Retinal pigment epithelial cell (primary cell): ENCODE measurements at places on chromosomes 1 and 21.

DNA sequence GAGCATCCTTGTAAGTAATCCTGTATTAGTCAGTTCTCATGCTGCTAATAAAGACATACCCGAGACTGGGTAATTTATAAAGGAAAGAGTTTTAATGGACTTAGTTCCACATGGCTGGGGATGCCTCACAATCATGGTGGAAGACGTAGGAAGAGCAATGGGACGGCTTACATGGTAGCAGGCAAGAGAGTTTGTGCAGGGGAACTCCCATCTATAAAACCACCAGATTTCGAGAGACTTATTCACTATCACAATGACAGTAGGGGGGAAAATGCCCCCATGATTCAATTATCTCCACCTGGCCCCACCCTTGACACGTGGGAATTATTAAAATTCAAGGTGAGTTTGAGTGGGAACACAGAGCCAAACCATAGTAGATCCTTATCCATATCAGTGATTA lies 124.7 kb downstream of the HIVEP3 start:
- DNase-seq, result no peak

GRCh38 chr1:179095924-179096323 lies 14.1 kb downstream of the TOR3A start:
- no peak for DNase-seq

- no peak for DNase-seq
Observed at GRCh38 chr1:236253918-236254637, 27.7 kb downstream of the ERO1B start.

GRCh38 chr1:203126151-203126865 lies 1.2 kb upstream of the ADORA1 start:
- DNase-seq, result no peak

- DNase-seq, result peak; percentile 25
Observed at GRCh38 chr1:101388904-101389546, 152.2 kb downstream of the S1PR1 start.

- DNase-seq, result no peak
Observed at GRCh38 chr1:195704028-195704427, 904.2 kb downstream of the KCNT2 start.

GRCh38 chr21:24671901-24672300 lies 935.4 kb downstream of the MRPL39 start:
- DNase-seq, result no peak

DNA sequence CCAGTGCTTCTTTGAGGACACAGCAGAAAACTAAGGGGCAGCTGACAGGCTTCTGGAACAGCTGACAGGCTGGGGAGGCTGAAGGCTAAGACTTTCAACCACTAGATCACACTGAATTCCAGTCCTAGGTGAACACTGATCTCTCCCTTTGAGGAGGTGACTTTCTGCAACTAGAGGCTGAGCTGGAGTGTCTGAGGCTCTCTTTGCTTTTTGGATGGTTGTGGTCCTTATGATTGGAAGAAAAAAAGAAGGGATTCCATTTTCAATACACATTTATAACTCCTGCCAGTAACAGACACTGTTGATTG lies 1.4 kb downstream of the IL6R start:
- DNase-seq, result no peak

DNA sequence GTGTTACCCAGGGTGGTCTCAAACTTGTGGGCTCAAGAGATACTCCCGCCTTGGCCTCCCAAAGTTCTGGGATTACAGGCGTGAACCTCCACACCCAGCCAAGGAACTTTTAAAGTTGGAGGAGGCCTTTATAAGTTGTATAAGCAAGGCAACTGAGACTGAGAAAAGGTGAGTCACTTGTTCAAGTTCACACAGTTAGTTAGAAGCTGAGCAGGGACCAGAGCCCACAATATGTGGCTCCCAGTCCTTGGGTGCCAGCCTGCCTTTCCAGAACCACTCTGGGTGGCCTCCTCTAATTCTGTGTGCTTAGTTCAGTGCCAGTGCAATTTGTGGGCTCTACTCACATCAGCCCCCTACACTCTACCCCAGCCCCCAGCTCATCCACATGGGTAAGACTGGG lies 3.7 kb downstream of the RAB25 start:
- no peak for DNase-seq

DNA sequence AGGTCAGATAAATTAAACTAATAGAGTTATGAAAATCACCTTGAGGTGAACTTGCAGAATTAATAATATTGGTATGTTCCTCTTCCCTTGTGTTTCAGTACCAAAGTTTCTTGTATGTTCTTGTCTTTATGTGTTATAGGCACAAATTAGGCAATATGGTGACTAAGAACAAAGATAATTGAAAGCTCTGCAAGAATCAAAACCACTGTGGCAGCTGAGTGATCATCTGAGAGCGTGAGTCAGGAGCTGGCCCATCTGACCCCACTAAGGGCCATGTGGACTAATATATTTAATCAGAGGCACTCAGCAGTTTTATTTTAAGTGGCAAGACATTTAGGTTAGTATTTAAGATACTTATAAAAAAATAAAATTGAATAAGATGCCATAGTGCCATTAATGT lies 12.8 kb upstream of the CASQ2 start:
- peak; percentile 26 for DNase-seq

GRCh38 chr1:203103216-203103615 lies 17.4 kb upstream of the MYOG start:
- no peak for DNase-seq

DNA sequence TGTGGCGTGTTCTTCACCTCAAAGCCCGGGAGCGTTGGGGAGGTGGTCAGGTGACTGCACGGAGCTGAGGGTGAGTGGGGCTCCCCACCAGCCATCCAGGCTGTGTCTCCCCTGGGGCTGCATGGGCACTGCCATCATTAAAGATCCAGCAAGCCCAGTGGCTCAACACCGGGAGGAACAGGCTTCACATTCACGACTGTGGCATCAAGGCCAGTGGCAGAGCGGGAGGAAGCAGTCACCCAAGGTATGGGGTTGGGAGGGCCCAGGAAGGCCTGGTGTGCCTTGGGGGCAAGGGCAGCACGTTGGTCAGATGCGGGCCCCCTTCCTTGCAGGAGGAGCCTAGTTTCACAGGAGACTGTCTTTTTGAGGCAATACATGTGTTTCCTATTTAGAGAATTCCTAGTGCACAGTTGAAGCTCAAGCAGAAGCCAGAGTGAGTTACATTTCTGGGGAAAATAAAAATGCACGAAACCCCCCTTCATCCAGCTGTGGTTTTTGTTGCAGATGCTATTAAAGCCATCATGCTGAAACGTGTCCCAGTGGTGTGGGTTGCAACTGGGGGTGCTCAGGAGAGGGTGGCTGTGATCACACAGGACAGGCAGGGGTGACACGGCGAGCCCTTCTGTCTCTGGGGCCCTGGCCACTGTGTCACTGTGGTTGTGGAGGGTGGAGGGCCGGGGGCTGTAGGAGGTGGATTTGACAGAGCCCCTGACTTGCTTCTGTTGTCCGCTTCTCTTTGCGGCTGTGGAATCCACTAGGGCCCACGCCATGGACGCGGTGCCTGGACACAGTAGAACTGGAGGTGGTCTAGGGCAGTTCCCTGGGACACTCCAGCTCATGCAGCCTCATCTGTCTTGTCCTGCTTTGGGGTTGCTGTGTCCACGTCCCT lies 34.1 kb downstream of the SNAP47 start:
- DNase-seq, result no peak

DNA sequence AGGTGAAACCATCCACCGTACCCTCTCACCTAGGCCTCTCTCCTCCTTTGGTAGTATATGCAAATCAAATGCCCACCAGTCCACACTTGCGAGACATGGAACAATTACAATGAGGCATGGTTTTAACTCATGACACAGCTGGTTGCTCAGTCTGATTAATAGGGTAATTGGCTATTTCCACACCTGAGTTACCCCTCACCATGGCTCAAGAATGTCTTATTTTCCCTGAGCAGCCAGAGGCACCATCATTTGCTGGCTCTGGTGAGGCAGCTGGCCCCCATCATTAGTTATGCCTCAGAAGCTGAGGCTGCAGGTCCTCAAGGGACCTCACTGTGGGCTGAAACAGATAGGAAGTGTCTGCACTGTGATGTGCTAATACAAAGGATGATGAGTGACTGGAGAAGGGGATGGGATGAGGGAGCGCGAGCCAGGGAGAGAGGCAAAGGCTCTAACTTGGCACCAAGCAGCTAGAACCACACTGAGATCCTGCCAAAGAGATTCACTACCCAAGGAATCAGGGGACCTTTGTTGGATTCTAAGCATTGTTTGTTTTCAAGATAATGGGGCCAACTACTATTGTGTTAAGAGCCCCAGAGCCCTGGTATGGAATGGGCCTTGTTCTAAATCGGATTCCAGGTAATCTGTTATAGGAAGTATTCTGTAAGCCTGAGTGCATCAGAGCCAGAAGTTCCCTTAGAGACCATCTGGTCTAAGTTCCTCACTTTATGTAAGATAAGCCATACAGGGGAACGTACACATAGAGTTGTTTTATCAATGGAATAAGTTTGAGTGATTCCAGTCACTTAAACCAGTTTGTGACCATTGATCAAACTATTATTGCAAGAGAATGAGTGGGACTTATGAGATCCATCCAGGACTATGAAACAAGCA lies 80.0 kb upstream of the CNTN2 start:
- DNase-seq, result no peak

DNA sequence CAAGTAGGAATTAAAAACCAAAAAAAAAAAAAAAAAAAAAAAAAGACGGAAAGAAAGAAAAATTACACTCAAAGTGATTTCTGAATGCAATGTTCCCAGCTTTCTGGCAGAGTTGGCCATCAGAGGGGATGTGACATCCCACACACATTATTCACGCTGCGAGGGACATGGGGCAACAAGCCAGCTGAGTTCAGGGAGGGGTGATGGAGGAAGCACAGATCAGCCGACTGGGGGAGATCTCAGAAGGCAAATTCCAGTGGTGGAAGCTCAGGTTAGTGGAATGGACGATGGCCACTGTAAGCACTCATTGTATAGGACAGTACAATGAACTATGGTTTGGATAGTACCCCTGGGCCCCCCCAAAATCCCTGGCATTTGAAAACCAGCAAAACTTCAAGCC lies 311.9 kb downstream of the PCP4 start:
- DNase-seq, result no peak

GRCh38 chr1:69271587-69272125 lies 296.1 kb upstream of the LRRC7 start:
- no peak for DNase-seq

DNA sequence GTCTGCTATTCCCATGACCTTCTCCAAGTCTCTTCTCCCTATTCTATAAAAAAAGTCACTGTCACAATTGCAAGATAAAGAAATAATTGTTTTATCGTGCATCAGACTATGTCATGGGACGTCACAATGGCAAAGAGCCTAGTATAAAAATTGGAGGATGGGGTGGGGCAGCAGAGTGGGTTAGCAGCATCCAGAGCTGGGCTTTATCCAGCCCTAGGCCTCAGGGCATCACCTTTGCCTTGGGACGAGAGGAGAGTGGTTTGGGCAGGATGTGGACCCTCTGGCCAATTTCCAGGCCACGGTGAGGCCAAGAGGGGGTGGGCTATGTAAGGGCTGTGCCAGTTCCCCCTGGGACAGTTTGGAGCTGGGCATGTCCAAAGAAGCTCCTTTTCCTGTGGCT lies 25.7 kb downstream of the WNT4 start:
- no peak for DNase-seq

- DNase-seq, result peak; percentile 66
Observed at GRCh38 chr1:25905680-25906643, at the start of gene STMN1. Gene STMN1, minus strand, starts transcription at chr1:25906419. Its CDS starts 1,743 bp downstream, at chr1:25904676.

DNA sequence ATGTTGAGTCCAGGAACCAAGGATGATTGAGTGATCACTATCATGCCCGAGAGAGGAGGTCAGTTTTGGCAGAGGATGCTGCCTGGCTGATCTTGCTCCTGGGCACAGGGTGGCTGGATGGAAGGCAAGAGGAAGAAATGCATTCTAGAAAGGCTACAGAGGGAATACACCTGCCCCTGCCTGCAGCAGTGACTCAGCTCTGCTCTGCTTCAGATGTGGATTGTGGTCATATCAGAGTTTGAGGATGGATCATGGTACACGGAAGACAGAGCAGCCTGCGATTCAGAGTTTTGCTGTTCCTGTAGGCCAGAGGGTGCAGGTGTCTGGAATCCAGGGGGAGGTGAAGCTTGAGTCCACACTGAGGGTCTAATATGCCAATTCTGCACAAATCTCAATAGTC lies 37.2 kb downstream of the PCP4 start:
- DNase-seq, result no peak

GRCh38 chr21:28961927-28962326 lies 30.8 kb downstream of the LTN1 start:
- no peak for DNase-seq

GRCh38 chr1:180236698-180237509 lies 6.8 kb downstream of the LHX4 start:
- DNase-seq, result no peak

DNA sequence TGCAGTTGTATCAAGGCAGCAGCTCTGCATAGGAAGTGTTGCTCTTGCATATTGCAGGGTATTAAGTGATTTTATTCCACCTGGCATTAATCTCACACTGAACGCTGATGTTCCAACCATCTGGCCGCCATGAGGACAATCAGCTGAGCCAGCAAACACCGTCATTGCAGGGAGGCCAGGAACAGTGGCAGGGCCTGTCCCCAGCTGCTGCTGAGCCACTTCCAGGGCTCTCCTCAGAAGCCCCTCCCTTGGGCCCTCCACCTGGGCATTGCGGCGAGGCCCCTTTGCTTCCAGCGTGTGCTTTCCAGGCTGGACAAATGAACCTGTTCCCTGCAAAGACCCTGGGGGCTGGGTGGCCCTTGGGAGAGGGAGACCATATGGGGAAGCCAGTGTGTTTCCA lies 171.6 kb upstream of the C1orf174 start:
- no peak for DNase-seq

DNA sequence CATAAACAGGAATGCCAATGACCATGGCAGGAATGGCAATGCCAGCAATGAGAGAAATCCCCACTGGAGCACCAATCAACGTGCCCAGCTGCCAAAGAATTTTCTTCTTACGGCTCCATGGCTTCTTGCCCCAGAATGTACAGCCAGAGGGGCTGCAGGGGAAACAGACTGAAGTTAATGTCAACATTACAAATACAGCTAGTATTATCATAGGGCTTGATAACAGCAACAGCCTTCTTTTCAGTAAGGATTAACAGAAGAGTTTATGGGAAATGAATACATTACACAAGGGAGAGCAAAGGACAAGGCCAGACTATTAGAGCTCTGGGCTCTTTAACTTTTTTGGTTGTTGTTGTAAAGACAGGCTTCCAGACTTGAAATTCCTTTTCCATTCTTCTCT lies 18.2 kb downstream of the RNF19B start:
- DNase-seq, result no peak

GRCh38 chr21:42661688-42662429 lies 8.4 kb downstream of the PDE9A start:
- no peak for DNase-seq
